Activated CD8-positive, alpha-beta memory T cell treated with anti-CD3 and anti-CD28 coated beads for 48 hours (primary cell): ENCODE measurements at places on chromosomes 11 and 22.

DNA sequence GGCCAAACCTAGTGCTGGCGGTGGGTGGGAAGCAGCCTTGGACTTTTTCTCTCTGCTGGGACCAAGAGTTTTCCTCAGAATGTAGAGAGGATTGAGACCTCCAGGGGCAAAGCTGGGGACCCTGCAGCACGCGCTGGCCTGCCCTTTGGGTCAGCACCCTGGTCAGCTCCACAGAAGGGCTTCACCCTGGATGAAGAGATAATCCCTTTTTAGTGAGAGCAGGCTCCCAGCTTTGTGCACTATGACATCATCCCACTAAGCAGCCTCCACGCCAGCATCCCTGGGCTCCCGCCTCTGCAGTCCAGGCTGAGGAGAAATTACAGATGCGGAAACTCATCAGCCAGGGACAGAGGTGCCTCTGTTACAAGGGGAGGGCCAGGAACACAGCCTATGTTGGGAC lies 23.5 kb downstream of the DRICH1 start:
- DNase-seq: no peak

- DNase-seq: no peak
Measured at GRCh38 chr11:72718101-72718501, 34.1 kb downstream of the ARAP1 start.

DNA sequence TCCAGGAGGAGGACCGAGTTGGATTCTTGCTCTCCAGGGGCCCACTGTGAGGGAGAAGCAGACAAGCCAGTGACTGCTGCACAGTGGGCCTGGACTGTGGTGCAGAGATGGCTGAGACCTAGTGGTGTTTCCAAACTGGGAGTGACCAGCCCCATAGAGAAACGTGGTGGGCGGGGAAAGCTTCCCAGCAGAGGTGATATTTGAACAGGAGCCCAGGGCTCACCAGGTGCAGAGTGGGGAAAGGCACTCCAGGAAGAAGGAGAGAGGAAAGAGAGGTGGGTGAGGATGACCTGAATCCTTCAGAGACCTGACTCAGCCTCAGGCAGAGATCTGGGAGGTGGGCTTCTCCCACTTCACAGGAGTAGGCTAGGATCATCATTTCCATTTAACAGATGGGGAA lies 52.1 kb upstream of the RASD2 start:
- no peak for DNase-seq

- no peak for DNase-seq
Measured at GRCh38 chr11:109668973-109669634, 247.1 kb downstream of the C11orf87 start.

DNA sequence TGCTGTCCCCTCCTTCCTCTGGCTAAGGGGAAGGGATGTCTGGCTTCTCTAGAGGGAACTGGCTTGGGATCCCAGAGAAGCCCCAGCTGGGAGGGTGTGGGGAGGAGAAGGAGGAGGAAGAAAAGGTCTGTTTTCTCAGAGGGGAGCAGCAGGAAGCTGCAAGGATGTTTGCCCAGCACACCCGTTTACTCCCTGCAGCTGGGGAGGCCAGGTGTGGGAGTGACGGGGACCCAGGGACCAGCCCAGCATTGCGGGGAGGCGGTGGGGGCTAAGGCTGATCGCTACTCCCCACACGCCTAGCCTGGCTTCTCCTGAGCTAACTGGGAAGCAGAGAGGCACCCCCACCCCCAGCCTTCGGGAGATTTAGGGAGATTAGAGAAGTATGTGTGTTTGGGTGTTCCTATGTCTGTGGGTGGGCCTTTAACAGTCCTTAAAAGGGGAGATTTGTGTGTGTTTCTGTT lies 3.9 kb downstream of the CREB3L1 start:
- DNase-seq: no peak

DNA sequence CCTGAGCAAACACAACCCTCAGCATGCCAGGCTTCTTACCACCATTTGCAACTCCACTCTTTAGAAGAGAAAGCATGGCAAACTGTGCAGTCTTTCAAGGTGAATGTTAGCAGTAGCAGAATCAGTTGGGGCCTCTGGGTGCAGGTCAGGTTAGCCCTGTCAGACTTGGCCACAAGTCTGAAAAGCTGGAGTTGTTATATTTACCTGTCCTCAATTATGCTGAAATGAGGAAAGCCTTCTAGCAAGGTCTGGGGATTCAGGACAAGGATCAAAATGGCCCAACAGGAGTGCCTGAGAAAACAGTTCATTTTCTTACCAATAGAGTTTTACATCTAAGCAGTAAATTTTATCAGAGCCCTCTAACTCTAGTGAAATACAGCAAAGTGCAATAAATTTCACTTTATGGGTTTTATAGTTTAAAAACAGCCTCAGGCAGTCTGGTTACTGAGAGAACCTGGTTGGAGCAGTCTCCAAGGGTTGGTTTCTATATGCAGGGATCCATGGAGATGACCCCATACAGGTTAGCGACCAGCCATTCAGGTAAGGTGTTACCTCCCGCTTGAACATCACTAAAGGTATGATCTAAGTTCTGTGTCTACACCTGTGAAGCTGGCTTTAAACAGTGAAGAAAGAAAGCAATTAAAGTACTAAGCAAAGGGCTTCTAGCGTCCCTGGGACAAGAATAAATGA lies 212.5 kb upstream of the MPPED2 start:
- DNase-seq: no peak

- no peak for DNase-seq
Measured at GRCh38 chr22:38943201-38943600, 14.2 kb upstream of the APOBEC3A start.

DNA sequence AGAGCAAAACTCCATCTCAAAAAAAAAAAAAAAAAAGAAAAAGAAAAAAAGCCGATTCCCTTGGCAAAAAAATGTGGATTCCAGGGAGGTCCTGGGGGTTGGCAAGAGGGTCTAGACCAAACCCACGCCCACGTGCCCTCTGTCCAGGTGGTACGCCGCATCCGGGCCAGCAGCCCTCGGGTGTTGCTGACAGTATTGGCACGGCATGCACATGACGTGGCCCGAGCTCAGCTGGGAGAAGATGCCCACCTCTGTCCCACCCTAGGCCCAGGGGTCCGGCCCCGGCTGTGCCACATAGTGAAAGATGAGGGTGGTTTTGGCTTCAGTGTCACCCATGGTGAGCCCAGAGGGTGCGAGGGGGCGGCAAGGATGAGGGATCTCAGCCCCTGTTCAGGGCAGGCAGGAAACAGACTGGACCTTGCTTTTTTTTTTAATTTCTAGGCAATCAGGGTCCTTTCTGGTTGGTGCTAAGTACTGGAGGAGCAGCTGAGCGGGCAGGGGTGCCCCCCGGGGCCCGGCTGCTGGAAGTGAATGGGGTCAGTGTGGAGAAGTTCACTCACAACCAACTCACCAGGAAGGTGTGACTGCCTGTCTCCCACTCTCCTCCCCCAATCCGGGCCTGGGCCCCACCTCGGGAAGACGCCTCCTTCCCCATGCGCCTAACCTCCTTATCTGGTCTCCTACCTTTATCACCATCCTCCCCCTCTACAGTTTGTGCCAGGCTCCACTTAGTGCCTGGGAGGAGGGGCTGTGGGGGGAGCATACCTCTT lies 2.0 kb downstream of the NHERF4 start:
- DNase-seq: no peak

- no peak for DNase-seq
Measured at GRCh38 chr11:69460540-69461257, 20.8 kb upstream of the LINC01488 start.

- DNase-seq: no peak
Measured at GRCh38 chr11:19845626-19846025, 133.0 kb downstream of the NAV2 start.

DNA sequence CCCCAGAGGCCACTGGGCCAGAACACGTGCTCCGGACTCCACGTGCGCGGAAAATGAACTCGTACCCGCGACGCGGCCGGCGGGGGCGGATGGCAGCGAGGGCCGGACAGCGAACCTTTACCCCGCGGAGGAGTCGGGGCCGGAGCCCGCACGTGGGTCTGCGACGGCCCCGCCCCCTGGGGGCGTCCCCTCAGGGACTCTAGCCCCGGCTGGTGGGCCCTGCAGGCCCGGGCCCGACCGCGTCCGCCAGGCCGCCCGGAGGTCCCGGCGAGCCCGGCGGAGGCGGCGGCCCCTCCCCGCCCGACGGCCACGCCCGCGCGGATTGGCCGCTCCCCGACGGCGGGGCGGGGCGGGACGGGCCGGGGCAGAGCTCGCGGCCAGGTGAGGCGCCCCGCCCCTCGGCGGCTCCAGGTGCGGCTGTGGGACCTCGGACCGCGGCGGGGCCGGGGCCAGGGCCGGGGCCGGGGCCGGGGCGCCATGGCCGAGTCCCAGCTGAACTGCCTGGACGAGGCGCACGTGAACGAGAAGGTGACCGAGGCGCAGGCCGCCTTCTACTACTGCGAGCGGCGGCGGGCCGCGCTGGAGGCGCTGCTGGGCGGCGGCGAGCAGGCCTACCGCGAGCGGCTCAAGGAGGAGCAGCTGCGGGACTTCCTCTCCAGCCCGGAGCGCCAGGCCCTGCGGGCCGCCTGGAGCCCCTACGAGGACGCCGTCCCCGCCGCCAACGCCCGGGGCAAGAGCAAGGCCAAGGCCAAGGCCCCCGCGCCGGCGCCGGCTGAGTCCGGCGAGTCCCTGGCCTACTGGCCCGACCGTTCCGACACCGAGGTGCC lies at the start of gene FAM83F:
Gene FAM83F (plus strand): TSS at position 389 of the 827 bp plus-strand sequence. CDS start 89 bp downstream, at position 478.
- no peak for DNase-seq

GRCh38 chr22:20595461-20595860 lies 88.1 kb downstream of the MED15 start:
- DNase-seq: no peak

- DNase-seq: no peak
Measured at GRCh38 chr11:75184051-75184450, 33.1 kb downstream of the SLCO2B1 start.

GRCh38 chr11:61778920-61779650 lies 13.3 kb downstream of the TMEM258 start:
- no peak for DNase-seq

- DNase-seq: no peak
Measured at GRCh38 chr22:21816787-21817496, 50.5 kb downstream of the MAPK1 start.

- no peak for DNase-seq
Measured at GRCh38 chr11:432501-433100, 9.2 kb downstream of the ANO9 start.

GRCh38 chr11:117073539-117073938 lies 24.7 kb downstream of the SIK3 start:
- DNase-seq: no peak

DNA sequence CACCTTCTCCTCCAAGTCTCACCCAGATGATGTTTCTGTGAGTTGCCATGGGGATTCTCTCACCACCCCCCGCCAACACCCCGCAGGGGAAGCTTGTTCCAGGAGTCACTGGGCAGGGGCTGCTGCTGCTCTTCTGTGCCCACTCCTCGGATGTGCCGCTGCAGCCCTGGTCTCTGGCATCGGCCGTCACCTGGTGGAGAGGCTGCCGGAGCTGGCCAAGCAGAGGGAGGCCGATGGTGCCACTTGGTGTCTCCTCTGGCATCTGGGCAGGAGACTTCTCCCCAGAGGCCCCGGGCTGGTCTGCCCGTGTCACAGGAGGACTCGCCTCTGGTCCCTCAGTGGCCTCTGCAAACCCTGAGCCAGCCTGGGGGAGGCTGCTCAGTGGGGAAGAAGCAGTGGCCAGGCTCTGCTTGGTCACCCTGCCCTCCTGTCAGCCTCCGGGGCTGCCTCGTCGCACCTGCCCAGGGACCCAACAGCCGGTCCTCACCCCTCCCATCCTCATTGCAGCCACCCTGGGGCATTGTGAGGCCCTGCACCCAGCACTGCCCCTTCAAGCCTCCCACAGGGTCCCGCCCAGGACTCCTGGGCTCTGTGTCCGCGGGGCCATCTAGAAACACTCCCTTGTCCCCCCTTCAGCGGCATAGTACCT lies 424 bp upstream of the ADORA2A start:
- no peak for DNase-seq

DNA sequence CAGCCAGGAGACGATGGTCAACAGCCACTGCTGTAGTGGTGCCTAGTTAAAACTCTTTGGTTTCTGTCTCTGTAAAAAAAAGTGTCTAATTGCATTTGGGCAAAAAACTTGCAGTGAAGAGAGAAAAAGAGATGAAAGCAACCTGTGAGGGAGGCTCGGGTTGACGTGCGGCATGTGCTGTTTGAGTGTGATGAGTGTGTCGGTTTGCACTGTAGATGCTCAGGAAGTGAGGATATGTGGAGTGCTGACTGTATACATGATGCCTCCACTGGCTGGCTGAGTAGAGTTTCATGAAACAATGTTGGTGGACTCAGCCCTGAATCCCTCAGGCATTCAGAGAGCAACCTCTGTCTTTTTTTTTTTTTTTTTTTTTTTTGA lies 4.3 kb upstream of the DGCR6L start:
- no peak for DNase-seq

DNA sequence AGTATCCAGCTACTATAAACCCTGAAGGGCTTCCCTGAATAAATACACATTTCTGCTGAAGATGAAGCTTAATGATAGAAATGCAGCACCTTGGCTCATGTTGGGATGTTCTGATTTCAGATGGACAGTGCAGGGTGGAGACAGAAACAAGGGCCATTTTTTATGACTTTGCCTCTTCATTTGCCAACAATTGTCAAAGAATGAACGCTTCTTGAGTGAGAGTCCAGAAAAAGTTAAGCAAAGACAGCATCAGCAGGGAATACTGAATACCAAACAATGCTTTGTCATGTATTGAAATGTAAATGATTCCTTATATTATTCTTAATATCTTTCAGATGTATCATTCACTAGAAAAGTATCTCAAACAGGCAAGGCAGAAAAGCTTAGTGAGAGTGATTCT lies 84.9 kb downstream of the TRPC6 start:
- DNase-seq: no peak

DNA sequence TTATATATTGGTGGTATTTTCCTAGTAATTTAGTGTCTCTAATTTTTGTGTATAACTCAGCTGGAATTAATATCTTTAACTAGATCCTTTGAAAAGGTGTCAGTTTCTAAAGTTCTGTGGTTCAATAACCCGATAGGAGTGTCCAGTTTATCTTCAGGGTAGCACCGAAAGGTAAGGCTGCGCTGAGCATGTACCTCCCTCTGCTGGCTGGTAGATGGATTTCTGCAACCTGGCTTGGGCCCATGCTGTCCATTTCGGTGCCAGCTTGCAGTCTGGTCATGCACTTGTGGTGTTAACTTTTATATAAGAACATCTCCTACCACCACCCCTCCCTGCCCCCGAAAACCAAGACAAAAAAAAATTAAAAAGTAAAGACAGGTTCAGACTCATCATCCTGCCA lies 24.7 kb downstream of the EXT2 start:
- no peak for DNase-seq

- DNase-seq: no peak
Measured at GRCh38 chr11:130554241-130555055, 106.0 kb downstream of the ADAMTS15 start.

DNA sequence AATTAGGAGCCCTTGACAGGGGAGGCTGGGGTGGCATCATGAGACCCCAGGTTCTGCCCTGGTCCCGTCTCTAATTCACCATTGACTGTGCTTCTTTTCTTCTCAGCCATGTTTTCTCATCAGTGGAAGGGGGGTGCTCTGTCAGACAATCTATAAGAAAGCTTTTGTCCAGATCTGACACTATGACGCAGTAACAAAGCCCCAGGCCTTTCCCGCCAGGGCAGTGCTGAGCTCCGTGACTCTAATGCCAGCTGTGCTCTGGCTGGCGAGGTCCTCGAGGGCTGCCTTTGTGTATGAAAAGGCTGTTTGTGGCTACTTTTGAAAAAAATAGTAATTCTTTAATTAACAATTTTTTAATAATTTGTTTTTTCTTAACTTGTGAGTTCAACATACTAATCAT lies 3.2 kb downstream of the CD6 start:
- no peak for DNase-seq

GRCh38 chr11:35236667-35237003 lies 97.7 kb downstream of the CD44 start:
- DNase-seq: no peak

GRCh38 chr11:27697679-27698275 lies 2.5 kb downstream of the BDNF start:
- no peak for DNase-seq
